Left cardiac atrium (tissue), 4 donors: ENCODE measurements at places on chromosomes 13 and 19. TPM values are rescaled to one million over a fixed set of nuclear protein-coding genes. Genes with fewer than 3 reads are reported as not detected.

Gene SYNGR4
- not detected for total RNA-seq

Gene CDX2
- total RNA-seq, result not detected

Gene ZNF468
- total RNA-seq, result 8.5 TPM

Gene ACTL9
- total RNA-seq, result not detected

Gene TTC9B
- not detected for total RNA-seq

Gene PSG7
- total RNA-seq, result not detected

Gene LGALS14
- not detected for total RNA-seq

Gene KLK15
- total RNA-seq, result not detected

Gene FRY
- 93.5 TPM for total RNA-seq

Gene CYP2A7
- not detected for total RNA-seq

Gene SLAIN1
- total RNA-seq, result 12.0 TPM

Gene DDX39A
- total RNA-seq, result 41.6 TPM

Gene BSPH1
- total RNA-seq, result not detected

Gene TLE2
- 66.7 TPM for total RNA-seq

Gene CIRBP
- 229 TPM for total RNA-seq

Gene NANOS3
- total RNA-seq, result 1.2 TPM

Gene PTH2
- total RNA-seq, result not detected

Gene IFNL1
- total RNA-seq, result not detected

Gene ITGBL1
- total RNA-seq, result 16.1 TPM

Gene GFY
- total RNA-seq, result not detected
